ENCODE measurements at places on chromosomes 5 and 9. TPM values are rescaled to one million over a fixed set of nuclear protein-coding genes. Genes with fewer than 3 reads are reported as not detected.
A peak's percentile ranks its signal among the peaks of the same experiment; 100 is the strongest.

DNA sequence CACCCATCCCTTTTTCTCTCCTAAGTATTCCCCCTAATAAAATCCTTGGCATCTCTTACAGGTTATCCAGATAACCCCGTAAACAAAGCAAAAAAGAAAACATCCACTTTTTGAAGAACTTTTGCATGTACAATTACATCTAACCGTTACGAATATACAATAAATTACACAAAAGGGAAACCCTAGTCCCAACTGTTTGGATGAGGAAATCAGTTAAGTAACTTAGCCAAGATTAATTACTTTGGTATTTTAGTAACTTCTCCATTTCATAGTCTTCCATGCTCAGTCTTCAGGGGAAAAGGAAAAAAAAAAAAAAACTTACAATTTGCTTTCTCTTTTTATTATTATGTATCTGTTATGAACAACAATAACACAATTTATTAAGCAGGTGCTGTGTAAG lies 212.9 kb downstream of the ACTL7B start:
- no peak for DNase-seq

DNA sequence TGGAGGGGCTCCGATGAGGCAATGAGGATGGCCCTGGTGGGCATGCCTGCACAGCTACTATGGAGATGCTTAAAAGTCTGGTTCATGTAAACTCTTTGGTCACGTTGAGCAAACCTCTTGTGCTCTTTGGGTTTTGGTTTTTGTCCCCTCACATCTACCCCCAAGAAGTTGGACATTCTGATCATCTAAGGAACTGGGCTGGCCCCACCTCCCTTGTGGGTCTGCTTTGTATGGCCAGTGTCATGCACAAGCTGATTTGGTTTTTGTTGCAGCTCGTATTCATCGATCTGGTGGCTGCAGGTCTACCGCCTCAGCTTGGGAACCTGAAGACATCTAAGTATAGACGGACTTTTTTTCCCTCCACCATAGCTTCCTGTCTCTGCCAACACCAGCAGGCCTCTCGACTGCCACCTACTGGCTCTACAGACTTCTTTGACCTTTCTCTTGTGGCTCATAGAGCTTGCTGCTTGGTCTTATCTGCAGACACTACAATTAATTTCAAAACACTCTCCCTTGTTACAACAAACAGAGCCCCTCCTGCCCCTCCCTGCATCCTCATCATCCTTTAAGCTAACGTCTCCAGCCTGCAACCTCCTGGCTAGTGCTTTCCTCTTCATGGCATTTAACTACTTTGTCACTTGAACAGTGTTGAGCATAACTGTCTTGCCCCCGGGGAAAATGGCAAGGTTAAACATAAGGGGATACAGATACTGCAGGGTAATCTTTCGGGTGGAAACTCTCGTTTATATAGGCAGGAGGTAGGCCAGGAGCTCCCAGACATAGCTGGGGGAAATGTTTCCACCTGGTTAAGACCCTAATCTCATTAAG lies 34.5 kb downstream of the TSTD2 start:
- DNase-seq = peak; percentile 88

GRCh38 chr9:93290495-93291434 lies 106.8 kb downstream of the WNK2 start:
- DNase-seq = no peak

- peak; percentile 26 for DNase-seq
These were observed 263.8 kb downstream of the FBXL7 start for GRCh38 chr5:15763754-15764153.

Gene SLC46A2
- total RNA-seq = not detected

Gene GTF3C4
- total RNA-seq = 16.4 TPM
